ENCODE measurements at places on chromosomes 2 and 18.

DNA sequence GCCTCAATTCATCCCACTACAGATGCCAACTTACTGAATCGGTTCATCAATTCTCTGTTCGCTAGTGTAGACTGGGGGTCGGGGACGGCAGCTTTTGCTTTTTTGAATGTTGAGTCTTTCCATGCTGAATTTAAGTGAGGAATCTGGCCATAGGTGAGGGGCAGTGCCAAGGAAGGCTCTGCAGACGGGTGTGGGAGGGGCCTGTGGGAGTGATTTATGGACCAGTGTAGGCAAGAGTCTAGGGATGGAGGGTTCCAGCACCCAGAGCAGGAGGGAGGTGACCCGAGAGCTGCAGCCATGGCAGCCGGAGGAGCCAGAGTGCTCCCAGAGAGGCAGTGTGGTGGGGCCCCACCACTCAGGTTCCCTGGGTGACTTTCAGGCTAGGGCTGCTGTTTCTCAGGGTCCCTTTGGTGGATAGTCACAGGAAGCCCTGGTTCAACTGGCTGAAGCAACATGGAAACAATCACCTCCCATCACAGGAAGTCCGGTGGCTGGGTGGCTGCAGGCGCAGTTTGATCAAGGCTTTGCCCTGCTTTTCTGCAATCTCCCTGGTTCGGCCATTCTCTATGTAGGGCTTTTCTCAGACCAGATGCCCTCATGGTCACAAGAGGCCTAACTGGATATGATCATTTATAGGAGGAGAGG lies 16.9 kb upstream of the TEX44 start:
- no peak for DNase-seq

- DNase-seq: no peak
Measured at GRCh38 chr18:50622865-50623393, 63.0 kb downstream of the MAPK4 start.

- DNase-seq: no peak
Measured at GRCh38 chr2:105744909-105745853, at the start of gene NCK2. Gene NCK2, plus strand, starts transcription at chr2:105744912. Its CDS starts 110,152 bp downstream, at chr2:105855064.

GRCh38 chr2:119119999-119120756 lies 38.4 kb downstream of the C1QL2 start:
- no peak for DNase-seq

DNA sequence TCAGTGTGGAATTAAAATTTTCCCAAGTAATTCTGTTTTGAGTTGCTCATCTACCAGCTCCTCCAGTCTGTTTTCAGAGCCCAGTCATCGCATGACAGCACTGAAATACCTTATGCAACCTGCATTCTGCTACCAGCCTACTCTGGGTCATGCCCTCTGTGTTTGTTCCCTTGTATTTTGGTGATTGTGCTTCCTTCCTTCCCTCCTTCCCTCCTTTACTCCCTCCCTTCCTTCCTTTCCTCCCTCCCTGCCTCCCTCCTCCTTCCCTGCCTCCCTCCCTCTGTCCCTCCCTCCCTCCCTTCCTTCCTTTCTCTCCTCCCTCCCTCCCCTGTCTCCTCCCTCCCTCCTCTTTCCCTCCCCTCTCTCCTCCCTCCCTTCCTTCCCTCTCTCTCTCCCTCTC lies 289.6 kb downstream of the CDH2 start:
- DNase-seq: no peak

GRCh38 chr2:134361648-134362047 lies 107.8 kb downstream of the MGAT5 start:
- no peak for DNase-seq

- DNase-seq: no peak
Measured at GRCh38 chr18:61335684-61336555, 2.7 kb downstream of the CDH20 start.

GRCh38 chr2:49837561-49838293 lies 683.4 kb upstream of the FSHR start:
- no peak for DNase-seq

GRCh38 chr2:26900831-26901321 lies 52.9 kb downstream of the DPYSL5 start:
- DNase-seq: no peak

GRCh38 chr2:217394510-217395351 lies 534.9 kb upstream of the TNP1 start:
- DNase-seq: no peak

DNA sequence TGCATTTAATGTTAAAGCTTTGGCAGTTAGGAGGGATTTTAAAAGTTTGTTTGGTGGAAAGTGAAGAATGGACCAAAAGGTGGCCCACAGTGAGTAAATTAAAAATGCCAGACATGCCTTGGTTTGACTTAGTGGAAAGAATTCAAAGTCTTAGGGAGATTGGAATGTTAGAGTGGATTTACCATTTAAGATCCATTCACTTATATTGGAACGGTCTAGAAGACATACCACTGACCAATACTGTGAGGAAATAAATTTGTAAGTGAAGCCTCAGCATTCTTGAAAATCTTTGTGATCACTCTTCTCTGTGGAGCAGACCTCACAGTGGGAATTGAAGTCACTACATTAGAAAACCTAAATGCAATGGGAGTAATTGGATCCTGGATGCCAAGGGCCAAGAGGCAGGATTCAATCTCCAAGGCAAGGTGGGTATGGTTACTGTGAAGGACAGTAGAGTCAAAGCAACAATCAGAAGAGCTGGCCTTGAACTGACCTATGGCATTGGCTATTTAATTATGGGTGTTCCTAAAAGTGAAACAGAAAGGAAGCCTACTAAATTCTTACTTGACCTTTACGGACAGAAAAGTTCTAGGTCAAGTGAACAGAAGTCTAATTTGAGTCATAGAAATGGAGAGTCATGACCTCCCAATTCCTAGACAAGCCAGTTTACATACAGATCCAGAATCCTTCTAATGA lies 40.2 kb upstream of the VRK2 start:
- no peak for DNase-seq

- no peak for DNase-seq
Measured at GRCh38 chr18:14015416-14015815, 100.1 kb upstream of the MC2R start.

- DNase-seq: peak; percentile 8
Measured at GRCh38 chr2:172253190-172254052, 150.7 kb upstream of the DLX2 start.

DNA sequence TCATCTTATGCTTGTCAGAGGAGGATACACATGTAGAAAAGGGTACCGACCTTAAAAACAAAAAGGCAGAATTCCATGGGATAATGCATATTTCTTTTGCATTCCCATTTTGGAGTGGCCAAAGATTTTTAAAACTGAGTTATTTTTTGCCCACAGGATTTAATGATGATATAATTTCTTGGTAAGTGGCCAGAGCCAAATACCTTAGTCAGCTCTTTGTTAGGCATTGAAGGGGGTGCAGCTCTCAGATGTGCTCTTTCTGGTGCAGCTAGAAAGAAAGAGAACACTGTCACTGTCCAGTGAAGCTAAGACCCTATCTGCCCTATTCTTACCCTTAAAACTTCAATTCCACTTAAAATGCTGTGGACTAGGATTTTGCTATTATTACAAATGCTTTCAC lies 10.8 kb downstream of the COQ10B start:
- DNase-seq: no peak

DNA sequence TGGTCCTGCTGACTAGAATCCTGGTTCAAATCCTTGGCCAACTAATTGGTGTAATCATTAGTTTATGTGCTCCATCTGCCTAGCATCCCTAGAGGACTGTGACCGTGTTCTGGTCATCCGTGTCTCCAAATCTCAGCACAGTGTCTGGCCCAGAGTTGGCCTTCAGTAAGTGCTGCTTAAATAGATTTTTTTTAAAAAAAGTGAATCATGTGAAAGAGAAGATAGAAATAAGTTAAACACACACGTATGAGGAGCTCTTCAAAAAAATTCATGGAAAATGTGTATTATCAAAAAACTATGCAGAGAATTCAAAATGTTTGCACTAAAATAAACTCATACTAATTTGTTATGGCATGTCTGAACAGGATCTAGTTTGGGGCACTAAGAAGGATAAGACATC lies 129.3 kb upstream of the TLK1 start:
- no peak for DNase-seq

DNA sequence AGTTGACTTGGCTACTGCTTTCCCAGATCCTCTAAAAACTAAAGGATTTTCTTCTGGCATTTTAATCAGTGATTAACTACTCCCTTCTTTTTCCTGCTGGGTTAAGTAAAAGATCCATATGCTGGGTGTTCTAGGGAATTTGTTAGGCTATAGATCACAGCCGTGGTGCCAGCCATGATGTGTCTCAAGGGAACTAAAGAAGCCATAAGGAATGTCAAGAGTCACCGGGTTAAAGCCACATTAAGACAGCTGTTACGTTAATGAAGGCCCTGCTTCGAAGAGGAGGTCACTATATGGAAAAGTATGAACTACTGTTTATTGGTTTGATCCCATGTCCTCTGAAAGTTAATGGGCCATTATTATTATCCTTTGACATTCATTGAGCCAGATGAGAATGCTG lies 70.7 kb downstream of the PAX3 start:
- no peak for DNase-seq

DNA sequence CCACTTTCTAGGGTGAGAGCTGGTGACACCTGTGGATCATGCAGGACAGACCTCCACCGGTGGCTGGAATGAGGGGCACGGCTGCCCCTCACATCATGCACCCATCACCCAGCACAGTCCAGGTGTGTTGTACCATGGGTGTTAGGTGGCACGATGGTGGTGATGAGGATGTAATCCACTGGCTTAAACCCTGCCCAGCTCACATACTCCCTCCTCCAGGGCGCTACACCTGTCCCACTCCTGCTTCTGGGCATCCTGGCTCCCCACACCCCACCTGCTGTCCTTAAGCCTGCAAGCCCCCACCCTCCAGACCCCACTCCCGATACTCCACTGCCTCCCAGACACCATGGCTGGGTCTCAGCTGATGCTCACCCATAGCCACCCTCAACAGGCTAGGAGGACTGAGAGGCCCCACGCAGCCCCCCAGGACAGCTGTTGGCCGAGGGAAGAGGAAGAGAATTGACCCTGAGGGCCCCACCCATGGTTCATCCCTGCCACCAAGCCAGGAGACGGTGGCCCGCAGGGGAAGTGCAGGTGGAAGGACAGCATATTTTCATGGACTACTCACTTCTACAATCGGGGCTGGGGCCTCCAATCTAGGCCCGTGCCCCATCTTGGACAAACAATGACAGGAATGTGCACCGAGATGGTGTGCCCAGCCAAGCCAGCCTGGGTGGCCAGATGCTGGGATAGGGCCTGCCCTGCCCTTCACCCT lies 34.3 kb downstream of the MAL start:
- DNase-seq: no peak

DNA sequence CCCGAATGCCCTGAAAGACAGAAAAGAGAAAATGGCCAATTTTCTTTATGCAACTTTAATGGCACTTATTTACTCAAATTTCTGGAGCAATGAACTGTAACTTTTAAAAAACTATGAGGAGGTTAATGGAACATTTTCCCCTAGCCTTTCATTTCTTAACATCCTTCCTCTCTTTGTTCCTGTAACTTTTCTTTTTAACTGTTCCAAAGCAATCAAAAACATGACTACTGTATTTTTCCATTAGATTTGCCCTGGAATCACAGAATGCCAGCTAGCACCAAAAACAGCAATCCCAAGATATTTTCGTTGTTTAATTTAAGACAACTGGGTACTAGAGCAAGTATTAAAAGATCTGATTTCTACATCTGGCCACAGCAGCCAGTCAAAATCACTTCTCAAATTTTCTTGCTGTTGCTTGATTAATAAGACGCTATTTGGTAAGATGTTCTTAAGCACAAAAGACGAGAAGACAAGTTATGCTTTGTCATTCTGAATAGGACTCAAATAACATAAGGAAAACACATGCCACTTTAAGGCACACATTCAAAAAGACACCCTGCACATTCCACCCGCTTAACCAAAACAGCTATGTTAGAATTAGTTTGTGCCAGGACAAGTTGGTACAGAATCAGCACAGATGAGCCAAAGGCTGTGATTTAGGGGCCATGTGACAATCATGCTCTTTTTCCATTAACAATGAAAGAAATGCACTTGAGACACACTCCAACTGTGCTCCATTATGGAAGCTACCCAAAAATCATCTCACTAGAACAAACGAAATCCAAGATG lies 3.6 kb downstream of the STARD7 start:
- DNase-seq: no peak

DNA sequence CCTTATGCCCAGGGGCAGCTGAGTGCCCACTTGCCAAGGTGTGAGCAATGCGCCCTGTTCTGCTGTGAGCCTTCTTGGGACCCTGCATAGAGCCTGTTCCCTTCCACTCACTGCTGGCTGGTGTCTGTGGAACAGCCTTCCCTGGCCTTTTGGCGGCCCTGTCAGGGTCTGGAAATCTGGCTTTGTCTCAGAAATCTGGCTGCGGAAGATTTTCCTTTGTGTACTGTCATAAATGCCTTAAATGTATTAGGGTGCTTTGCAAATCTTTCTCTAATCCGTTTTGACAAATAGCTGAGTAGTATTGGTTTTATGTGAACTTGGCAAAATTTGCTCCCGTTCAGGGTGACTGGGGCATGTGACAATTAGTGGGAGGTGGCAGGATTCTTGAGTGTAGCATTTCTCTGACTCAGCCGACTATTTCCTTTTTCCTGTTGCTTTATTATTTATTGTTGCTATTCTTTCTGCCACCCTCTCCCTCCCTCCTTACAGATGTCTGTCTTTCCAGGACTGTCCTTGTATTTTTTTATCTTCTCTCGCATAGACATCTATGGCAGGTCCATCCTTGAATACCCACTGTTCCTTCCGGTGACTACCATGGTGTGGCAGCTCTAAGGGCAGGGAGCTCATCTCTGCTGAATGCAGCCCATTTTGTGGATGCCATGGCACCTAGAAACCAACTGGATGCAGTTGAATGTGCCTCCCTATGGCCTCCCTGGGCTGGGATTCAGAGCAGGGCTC lies 41.8 kb downstream of the LDLRAD4 start:
- DNase-seq: no peak

- no peak for DNase-seq
Measured at GRCh38 chr18:37565101-37565976, at the start of gene CELF4. Gene CELF4, minus strand, starts transcription at chr18:37565798.

GRCh38 chr2:63665846-63666475 lies 77.2 kb downstream of the MDH1 start:
- DNase-seq: no peak

DNA sequence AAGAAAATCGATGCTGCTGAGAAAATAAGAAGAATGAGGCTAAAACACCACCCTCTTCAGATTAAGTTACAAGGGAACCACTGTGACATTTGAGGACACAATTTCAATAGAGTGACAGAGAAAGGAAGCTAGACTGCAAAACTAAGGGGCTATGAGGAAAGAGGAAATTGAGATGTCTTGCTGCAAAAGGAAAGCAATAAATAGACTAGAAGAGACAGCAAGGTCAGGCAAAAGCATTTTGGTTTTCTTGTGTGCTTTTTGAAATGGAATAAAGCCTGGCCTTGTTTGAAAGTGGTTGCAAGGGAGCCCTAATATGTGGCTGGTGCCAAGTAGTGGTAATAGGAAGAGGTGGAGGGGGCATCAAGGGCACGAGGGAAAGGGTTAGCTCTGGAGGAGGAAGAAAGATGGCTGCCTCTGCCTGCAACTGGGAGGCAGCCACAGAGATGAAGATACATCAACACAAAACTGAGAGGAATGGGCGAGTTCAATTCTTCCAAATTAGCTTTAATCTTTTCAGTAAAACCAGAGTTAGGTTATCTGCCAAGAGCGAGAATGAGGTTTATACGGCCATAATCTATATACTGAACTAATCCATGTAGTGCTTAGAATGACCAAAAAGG lies 1.2 kb upstream of the MRO start:
- no peak for DNase-seq

GRCh38 chr18:40944576-40944975 lies 1010.5 kb upstream of the PIK3C3 start:
- no peak for DNase-seq

GRCh38 chr2:144361742-144362141 lies 158.2 kb downstream of the ZEB2 start:
- no peak for DNase-seq

Measured in activated CD8-positive, alpha-beta memory T cell treated with anti-CD3 and anti-CD28 coated beads for 1 hour (primary cell).